ENCODE measurements at places on chromosomes 7 and 10.

DNA sequence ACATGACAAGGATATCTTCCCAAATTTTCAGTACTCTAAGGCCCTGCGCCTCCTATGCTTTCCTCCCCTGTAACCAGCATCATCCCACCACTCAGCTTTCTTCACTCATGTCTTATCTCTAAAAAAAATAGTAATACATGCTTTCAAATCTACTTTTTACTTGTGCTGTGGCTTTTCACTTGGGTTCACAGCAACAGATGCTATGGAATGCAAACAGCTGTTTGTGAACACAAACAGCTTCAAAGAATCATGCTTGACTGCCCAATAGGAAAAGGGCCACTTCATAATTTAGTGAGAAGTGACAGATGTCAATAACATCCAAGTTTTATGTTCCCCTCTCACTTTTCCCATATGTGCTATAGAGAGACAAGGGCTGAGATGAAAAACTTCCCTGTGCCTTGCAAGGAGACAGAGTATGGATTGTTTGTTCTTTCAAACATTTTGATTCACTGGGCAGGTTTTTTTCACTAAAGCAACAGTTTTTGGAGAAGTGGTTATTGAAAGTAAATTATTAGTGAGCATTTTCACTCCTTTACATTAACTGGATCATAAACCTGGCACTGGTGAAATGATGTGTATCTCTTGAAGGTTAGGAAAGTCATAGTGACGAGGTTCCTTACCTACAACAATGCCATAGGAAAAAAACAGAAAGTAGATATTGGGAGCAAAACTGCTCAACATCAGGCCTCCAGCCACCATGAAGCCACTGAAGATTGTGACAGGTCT, 37.3 kb downstream of the SLC16A9 start:
- DNase-seq: no peak

DNA sequence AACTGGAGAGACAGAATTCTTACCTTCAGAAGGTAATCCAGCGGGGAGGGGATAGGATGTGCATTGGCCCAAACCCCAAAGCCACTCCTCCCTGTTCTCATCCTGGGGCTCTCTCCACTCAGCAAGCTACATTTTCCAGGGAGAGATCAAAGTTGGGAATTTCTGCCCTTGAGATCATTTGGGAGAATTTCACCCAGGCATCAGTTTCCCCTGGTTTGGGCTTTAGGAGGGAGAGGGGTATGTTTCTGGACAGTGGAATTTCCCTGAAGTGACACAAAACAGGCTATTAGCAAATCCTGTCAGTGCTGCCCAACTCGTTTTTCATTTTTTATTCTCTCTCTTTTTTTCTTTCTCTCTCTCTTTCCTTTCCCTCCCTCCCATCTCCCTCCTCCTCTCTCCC, 35.7 kb downstream of the CYP17A1 start:
- no peak for DNase-seq

- no peak for DNase-seq
Measured at GRCh38 chr7:80600046-80600445, 38.4 kb upstream of the CD36 start.

DNA sequence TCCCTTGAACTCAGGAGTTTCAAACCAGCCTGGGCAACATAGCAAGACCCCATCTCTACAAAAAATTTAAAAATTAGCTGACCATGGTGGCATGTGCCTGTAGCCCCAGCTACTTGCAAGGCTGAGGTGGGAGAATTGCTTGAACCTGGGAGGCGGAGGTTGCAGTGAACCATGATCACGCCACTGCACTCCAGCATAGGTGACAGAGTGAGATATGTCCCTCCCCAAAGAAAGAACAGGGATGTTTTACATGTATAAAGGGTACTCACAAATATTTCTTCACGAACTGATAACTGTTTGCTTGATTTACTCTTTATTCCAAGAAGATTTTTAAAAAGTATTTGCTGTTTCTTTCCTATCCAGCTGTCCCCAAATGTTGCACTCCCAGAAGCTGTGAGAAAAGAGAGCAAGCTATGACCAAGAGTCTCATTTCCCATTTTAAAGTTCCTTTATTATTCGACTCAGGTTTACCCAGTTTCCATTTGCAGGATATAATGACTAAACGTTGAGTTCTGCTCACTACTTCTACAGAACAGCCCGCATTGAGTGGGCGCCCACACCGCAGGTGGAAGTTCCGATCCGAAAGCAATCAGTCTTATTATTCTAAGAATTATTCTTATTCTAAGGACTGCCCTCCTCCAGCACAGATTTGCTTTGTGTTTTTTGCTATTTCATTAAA, 90.7 kb downstream of the APBB1IP start:
- DNase-seq: no peak

GRCh38 chr10:61128196-61128595, 184.2 kb upstream of the RHOBTB1 start:
- no peak for DNase-seq

DNA sequence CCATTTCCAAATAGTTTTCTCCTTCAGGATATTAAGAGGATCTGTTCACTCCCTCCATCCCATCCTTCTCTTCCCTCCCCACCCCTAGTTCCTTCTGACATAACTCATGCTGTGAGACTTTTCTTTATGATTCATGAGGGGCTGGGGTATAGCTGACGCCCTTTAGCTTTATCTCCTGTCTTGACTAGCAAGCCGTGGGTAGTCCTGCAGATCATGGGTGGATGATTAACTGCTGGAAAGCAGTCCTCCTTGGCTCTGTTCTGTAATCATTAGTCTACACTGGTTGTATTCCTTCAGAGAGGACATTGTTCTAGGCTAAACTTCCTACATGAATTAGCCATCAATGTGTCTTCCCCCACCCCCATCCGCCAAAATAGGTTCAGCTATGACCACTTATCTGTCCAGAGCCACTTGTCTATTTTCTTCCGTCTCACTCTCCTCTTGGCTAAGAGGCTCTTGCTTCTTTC, 135.4 kb downstream of the LRRC4 start:
- no peak for DNase-seq

GRCh38 chr7:111541067-111541466, 21.2 kb downstream of the IMMP2L start:
- no peak for DNase-seq

- no peak for DNase-seq
Measured at GRCh38 chr7:70775570-70776156, 356.3 kb upstream of the GALNT17 start.

- no peak for DNase-seq
Measured at GRCh38 chr7:139721821-139722220, 56.0 kb downstream of the HIPK2 start.

DNA sequence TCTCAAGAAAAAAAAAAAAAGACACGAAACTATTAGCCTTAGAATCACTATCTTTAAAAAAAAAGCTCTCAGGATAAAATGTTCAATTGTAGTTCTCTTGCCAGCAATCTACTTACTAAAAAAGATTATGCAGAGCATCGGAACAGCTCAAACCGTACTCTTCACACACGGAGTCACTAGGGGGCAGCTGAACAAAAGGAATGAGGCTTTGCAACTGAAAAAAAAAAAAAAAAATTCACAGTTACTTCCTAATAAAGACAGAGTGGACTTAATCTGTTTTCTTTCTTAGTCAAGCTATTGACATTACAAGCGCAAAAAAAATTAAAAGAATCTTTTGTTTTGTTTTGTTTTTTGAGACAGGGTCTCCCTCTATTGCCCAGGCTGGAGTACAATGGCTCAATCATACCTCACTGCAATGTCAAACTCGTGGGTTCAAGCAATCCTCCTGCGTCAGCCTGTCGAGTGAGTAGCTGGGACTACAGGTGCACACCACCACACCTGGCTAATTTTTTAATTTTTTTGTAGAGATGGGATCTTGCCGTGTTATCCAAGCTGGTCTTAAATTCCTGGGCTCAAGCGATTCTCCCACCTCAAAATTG, 11.5 kb downstream of the PMS2 start:
- no peak for DNase-seq

- DNase-seq: no peak
Measured at GRCh38 chr10:117900280-117900679, 146.5 kb downstream of the RAB11FIP2 start.

DNA sequence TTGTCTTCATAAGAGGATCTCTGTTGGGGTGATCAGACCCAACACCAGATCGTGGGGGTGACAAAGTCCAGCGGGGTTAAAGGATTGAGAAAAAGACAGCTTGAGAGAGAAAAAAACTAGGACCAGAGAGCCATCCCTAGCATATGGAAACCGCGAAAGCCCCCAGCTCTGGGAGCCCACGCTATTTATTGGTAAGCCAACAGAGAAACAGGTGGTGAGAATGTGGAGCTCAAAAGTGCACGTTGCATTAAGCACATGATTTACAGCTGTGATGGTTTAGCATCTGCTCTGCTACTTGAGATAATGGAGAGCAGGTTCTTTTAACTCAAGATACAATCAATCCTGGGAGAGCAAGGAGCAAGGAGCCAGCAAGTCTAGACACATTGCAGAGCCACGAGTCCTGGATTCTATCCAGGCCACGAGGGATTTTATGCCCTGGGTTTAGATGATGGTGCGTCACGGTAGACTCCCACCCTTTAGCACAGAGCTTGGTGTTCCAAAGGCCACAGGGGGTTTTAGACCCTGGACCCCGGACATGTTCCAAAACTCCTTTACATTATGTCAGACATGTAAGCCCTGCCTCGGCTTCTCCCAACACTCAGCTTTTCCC, 755.2 kb upstream of the SORCS1 start:
- no peak for DNase-seq

DNA sequence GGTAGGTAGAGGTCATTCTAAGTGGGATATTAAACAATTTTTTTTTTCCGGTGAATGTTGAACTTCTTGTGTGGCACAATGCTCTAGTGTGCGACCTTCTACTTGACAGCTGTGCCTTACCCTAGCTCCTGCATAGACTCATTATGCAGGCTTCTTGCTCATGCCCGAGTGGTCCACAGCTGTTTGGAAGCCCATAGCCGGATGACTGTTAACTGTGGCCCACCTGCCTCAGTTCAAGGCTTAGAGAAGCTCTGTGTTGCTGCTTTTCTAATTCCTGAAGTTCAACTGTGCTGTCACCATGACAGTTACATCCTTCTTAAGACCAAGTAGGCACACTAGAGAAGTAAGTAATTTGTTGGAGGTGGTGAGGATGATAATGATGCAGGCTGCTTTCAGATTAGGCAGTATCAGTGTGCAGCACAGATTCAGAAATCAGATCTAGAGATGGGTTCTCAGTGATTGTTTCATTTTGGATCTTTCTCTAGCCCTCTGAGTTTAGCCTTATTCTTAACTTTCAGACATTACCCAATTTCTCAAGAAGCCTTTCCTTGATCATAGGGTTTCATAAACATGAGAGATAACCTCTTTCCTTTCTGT, 278.4 kb downstream of the PHF14 start:
- no peak for DNase-seq

DNA sequence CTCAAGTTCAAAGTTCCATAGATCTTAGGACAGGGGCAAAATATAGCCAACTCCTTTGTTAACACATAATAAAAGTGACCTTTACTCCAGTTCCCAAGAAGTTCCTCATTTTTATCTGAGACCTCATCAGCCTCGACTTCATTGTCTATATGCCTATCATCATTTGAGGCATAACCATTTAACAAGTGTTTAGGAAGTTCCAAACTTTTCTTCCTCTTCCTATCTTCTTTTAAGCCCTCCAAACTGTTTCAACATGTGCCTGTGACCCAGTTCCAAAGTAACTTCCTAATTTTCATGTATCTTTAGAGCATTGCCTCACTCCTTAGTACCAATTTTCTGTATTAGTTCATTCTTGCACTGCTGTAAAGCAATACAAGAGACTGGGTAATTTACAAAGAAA, 569.1 kb downstream of the ANKRD7 start:
- no peak for DNase-seq

DNA sequence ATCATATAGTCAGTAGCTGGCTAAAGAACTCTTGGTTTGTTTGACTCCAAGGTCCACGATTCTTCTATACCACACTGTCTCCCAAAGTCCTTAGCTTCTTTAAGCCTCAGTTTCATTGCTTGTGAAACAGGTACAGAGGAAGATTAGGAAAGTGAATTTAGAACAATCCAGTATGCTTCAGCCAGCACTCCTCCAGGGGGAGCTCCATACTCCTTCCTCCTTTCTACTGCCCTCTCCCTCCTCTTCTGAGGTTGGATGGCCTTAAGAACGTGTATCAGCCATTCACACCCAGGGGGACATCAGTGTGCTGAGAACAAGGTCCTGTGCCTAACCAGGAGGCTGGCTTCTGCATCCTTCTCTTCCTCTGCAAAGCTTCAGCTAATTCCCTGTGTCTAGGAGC, 54.8 kb upstream of the CALD1 start:
- no peak for DNase-seq

- no peak for DNase-seq
Measured at GRCh38 chr7:122691569-122692235, 7.2 kb downstream of the RNF133 start.

- DNase-seq: no peak
Measured at GRCh38 chr10:62992145-62992721, 140.9 kb upstream of the NRBF2 start.
